ENCODE measurements at places on chromosomes 13 and 19. TPM values are rescaled to one million over a fixed set of nuclear protein-coding genes. Genes with fewer than 3 reads are reported as not detected.
A peak's percentile ranks its signal among the peaks of the same experiment; 100 is the strongest.

Gene NCR1
- 0.44 TPM for polyA plus RNA-seq

Gene TUBA3C
- 1,049 TPM for polyA plus RNA-seq

Gene CATSPERD
- polyA plus RNA-seq = 31.3 TPM

Gene EID2B
- polyA plus RNA-seq = 6.6 TPM

Gene CA11
- polyA plus RNA-seq = 20.0 TPM

Gene KIR3DL1
- not detected for polyA plus RNA-seq

Gene PALM
- 46.4 TPM for polyA plus RNA-seq

Gene C19orf12
- 20.8 TPM for polyA plus RNA-seq

Gene OLFM2
- 27.0 TPM for polyA plus RNA-seq

GRCh38 chr13:98827449-98827848 lies 75.0 kb upstream of the SLC15A1 start:
- no peaks in the 10 kb centered on the region for H3K36me3 ChIP-seq
- H3K27ac ChIP-seq = no peak overlapping the region
- DNase-seq = no peak
- no peak overlapping the region for H3K4me3 ChIP-seq

GRCh38 chr19:49418511-49418910 lies 4.7 kb downstream of the PTH2 start:
- H3K4me1 ChIP-seq = peaks cover 18% of the 10 kb centered on the region
- H3K27me3 ChIP-seq = no peaks in the 10 kb centered on the region
- no peak overlapping the region for H3K4me3 ChIP-seq
- no peaks in the 10 kb centered on the region for H3K36me3 ChIP-seq

- H3K4me3 ChIP-seq = no peak overlapping the region
- no peak overlapping the region for H3K27ac ChIP-seq
- H3K4me1 ChIP-seq = no peaks in the 10 kb centered on the region
- no peaks in the 10 kb centered on the region for H3K27me3 ChIP-seq
- H3K36me3 ChIP-seq = no peaks in the 10 kb centered on the region
These were observed 6.0 kb upstream of the CYP4F12 start for GRCh38 chr19:15666883-15667282.

- no peaks in the 10 kb centered on the region for H3K4me1 ChIP-seq
- H3K27ac ChIP-seq = no peak overlapping the region
- DNase-seq = peak; percentile 50
- no peaks in the 10 kb centered on the region for H3K36me3 ChIP-seq
These were observed 14.2 kb downstream of the CHERP start for GRCh38 chr19:16527971-16528521.

GRCh38 chr13:92315265-92315664 lies 911.3 kb upstream of the GPC6 start:
- no peak overlapping the region for H3K4me3 ChIP-seq
- no peak for DNase-seq
- no peaks in the 10 kb centered on the region for H3K27me3 ChIP-seq
- no peaks in the 10 kb centered on the region for H3K4me1 ChIP-seq
- H3K27ac ChIP-seq = no peak overlapping the region

GRCh38 chr13:24123761-24124160 lies 36.8 kb upstream of the SPATA13 start:
- H3K4me3 ChIP-seq = no peak overlapping the region
- H3K4me1 ChIP-seq = no peaks in the 10 kb centered on the region
- no peaks in the 10 kb centered on the region for H3K36me3 ChIP-seq

GRCh38 chr13:27977476-27978300 lies 8.6 kb upstream of the CDX2 start:
- no peaks in the 10 kb centered on the region for H3K27me3 ChIP-seq
- H3K4me3 ChIP-seq = peak overlapping the region; percentile 9
- no peak for DNase-seq
- H3K27ac ChIP-seq = no peak overlapping the region
- no peaks in the 10 kb centered on the region for H3K36me3 ChIP-seq

DNA sequence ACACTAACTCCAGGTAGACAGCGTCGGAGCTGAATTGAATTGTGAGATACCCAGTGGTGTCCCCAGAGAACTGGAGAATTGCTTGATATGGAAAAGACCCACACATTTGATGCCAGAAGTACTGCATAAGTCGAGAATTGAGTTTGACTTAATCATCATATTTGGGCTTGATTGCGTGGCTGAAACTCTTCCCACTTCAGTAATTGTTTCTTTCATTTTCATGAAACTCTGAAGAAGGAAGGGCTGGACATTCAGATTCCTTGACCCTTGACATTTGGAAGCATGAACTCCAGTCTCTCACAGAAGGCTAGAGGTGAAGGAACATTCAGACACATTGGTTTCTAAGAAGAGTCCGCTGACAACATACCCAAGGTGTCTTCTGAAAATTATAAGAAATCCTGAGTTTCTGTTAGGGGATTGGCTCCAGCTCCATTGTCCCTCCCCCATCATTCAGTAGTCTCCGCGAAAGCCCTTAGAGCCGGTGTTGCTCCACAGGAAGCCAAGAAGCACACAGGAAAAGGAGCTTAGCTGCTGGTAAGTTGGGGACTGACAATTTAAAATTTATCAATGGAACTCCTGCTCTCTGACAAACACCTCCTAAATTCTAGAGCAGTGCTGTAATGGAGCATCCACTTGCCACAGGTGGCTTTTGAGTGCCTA lies at the start of gene FPR2:
Gene FPR2, plus strand, starts transcription at position 484 of the 660 bp plus-strand sequence. CDS start 7,479 bp downstream, outside the sequence.
- no peak within 1 kb of the TSS for H3K4me3 ChIP-seq
- no peaks in the 10 kb centered on the region for H3K36me3 ChIP-seq
- H3K27me3 ChIP-seq = no peaks in the 10 kb centered on the region
- no peak for DNase-seq

DNA sequence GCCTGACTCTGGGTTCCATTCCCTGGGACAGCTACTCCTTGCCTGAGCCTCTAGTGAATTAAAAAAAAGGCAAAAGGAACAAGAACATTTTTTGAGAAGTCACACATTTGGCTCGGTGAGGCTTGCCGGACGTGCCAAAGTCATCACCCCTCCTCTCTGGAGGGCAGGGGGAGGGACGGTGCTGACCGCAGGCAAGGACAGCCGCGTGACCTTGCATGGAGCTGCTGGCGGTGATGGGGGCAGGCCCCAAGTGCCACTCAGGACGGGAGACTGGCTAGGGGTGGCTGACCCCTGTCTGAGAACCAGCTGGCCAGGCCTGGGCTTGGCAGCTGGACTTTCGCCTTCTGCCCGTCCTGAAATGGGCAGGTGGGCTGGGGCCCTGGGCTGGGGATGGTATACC lies 26.4 kb downstream of the MAP2K2 start:
- peaks cover 12% of the 10 kb centered on the region for H3K4me1 ChIP-seq
- H3K27ac ChIP-seq = peak overlapping the region; percentile 51
- no peaks in the 10 kb centered on the region for H3K27me3 ChIP-seq
- no peaks in the 10 kb centered on the region for H3K36me3 ChIP-seq
- no peak overlapping the region for H3K4me3 ChIP-seq

- H3K36me3 ChIP-seq = no peaks in the 10 kb centered on the region
- no peaks in the 10 kb centered on the region for H3K27me3 ChIP-seq
- no peaks in the 10 kb centered on the region for H3K4me1 ChIP-seq
- DNase-seq = no peak
- H3K4me3 ChIP-seq = no peak overlapping the region
These were observed 26.7 kb downstream of the TSC22D1 start for GRCh38 chr13:44549476-44549875.

- no peaks in the 10 kb centered on the region for H3K27me3 ChIP-seq
- H3K27ac ChIP-seq = no peak overlapping the region
- no peak overlapping the region for H3K4me3 ChIP-seq
- peak; percentile 55 for DNase-seq
These were observed 15.4 kb downstream of the RELB start for GRCh38 chr19:45016388-45017314.

DNA sequence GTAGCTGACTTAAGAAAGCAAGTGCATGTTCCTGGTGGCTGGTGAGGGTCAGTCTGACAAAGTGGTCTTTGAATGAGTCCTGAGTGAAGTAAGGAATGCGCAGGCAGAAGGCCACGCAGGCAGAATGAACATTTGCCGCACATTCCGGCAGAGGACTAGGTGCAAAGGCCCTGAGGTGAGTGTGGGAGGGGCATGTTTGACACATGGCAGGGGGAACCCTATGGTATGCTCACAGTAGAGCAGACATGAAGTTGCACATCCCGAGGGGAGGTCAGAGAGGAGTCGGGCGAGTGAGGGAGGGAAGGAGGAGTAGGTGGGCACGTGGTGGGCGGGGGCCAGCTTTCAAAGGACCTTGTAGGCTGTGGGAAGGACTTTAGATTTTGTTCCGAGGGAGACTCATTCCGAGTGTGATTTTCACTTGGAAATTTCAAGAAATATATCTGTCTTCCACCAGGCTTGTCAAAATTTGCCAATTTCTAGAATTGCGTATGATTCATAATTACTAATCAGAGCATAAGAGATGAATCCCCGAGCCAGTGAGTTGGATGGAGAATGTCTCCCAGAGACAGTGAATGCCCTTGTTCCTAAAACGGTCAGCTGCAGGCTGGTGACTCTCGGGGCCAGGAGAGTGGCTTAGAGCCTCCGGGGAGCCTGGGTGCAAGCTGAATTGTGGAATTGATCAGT lies 40.3 kb downstream of the ERICH6B start:
- no peaks in the 10 kb centered on the region for H3K36me3 ChIP-seq
- no peaks in the 10 kb centered on the region for H3K27me3 ChIP-seq
- DNase-seq = no peak
- no peak overlapping the region for H3K4me3 ChIP-seq
- no peaks in the 10 kb centered on the region for H3K4me1 ChIP-seq

GRCh38 chr13:40776681-40777165 lies 5.7 kb upstream of the MRPS31 start:
- no peak overlapping the region for H3K27ac ChIP-seq
- H3K36me3 ChIP-seq = no peaks in the 10 kb centered on the region
- no peak for DNase-seq
- H3K4me3 ChIP-seq = no peak overlapping the region
- H3K27me3 ChIP-seq = no peaks in the 10 kb centered on the region

- peak within 1 kb of the TSS; percentile 89 for H3K27ac ChIP-seq
- H3K36me3 ChIP-seq = no peaks in the 10 kb centered on the region
- peaks cover 19% of the 10 kb centered on the region for H3K4me1 ChIP-seq
- no peaks in the 10 kb centered on the region for H3K27me3 ChIP-seq
These were observed at the start of gene GADD45GIP1 for GRCh38 chr19:12956446-12957388. GADD45GIP1 (minus strand) TSS chr19:12957223; CDS start chr19:12957212, 11 bp downstream.

DNA sequence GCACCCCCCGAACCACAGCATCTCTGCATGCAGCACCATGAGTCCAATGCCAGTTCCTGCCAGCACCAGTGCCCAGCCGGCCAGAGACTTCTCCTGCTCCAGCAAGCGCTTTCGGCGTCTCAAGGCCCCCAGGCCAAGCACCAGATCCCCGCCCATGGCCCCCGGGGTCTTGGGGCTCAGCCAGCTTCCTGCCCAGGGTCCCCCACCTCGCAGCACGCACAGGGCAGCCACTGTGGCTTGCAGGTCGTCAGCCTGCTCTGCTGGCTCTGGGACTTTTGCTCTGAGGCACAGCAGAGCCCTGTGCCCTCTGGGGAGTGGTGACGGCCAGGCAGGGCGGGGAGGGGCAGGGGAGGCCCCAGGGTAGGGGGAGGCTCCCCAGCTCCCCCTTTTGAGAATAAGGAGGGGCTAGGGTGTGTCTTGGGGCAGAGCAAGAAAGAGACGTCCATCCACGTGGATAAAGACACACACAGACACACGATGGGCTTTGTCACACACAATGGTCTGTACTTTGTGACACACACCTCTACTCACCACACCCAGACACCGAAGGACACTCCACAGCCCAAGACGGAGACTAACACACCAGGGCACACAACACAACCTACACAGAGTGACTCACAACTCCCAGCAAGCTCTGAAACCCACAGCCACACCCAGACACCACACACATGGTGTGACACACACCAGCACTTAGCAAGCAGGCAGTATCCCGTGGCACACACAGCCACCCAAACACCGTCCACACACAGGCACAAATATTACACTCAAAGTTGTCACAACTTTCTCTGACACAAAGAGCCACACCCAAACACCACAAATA lies at the start of gene KCNN4:
Gene KCNN4, minus strand, starts transcription at position 268 of the 820 bp plus-strand sequence. Its CDS starts 112 bp downstream, at position 156.
- H3K36me3 ChIP-seq = no peaks in the 10 kb centered on the region
- no peak for DNase-seq
- no peak within 1 kb of the TSS for H3K27ac ChIP-seq
- no peaks in the 10 kb centered on the region for H3K4me1 ChIP-seq
- H3K27me3 ChIP-seq = no peaks in the 10 kb centered on the region
